ENCODE measurements at places on chromosomes 7 and 10. TPM values are rescaled to one million over a fixed set of nuclear protein-coding genes. Genes with fewer than 3 reads are reported as not detected.

Gene HPSE2
- 0.81 TPM for polyA plus RNA-seq

Gene TUBB8
- polyA plus RNA-seq = 1.1 TPM

Gene GNAT3
- polyA plus RNA-seq = not detected

Gene RNF32
- 3.9 TPM for polyA plus RNA-seq

Gene PRRT4
- polyA plus RNA-seq = 0.81 TPM

Gene TMEM270
- polyA plus RNA-seq = 0.27 TPM

Gene PMPCB
- polyA plus RNA-seq = 119 TPM

Gene TFEC
- 37.8 TPM for polyA plus RNA-seq

Gene ANKRD22
- polyA plus RNA-seq = 0.28 TPM

Gene TRIM8
- polyA plus RNA-seq = 110 TPM
